Activated CD8-positive, alpha-beta memory T cell treated with anti-CD3 and anti-CD28 coated beads for 48 hours (primary cell): ENCODE measurements at places on chromosomes 6 and 20.

- DNase-seq, result no peak
Measured at GRCh38 chr20:23670361-23670760, 18.5 kb downstream of the CST4 start.

GRCh38 chr6:165662041-165662748 is 846 bp downstream of the PDE10A start:
- no peak for DNase-seq

GRCh38 chr20:53915446-53916172 is 154.8 kb downstream of the BCAS1 start:
- peak; percentile 98 for DNase-seq

GRCh38 chr6:89379281-89379680 is 26.8 kb upstream of the UBE2J1 start:
- DNase-seq, result no peak

GRCh38 chr6:40341726-40342125 is 245.4 kb downstream of the LRFN2 start:
- DNase-seq, result no peak

- DNase-seq, result no peak
Measured at GRCh38 chr6:14880677-14881076, 365.2 kb upstream of the JARID2 start.

DNA sequence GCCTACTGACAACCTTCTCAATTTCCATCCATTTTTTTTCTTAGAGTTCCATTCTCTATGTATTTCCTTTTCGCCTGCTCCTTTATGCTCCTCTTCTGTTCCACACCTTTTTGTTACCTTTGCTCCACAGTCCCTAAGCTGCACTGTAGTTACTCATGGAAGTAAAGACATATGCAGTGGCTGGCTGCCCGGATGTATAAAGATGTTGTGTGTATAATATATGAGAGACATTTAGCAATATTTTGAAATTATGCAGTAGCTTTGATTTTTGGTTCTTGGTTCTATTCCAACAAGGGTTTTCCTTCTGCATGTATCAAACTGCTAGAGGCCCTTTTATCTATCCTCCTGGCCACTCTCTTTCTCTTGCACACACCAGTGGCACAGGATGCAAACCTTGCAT is 234.9 kb downstream of the DOK5 start:
- no peak for DNase-seq

- DNase-seq, result no peak
Measured at GRCh38 chr6:137363805-137364138, 130.4 kb downstream of the OLIG3 start.

DNA sequence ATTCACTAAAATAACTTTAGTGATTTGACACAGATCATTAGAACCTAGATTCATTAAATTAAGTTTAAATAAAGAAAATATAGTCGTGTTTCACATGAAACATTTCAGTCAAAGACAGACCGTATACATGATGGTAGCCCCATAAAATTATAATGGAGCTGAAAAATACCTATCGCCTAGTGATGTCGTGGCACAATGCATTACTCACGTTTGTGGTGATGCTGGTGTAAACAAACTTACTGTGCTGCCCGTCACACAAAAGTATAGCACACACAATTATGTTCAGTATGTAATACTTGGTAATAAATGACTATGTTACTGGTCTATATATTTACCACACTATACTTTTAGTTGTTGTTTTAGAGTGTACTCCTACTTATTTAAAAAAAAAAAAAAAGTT is 17.3 kb downstream of the DST start:
- no peak for DNase-seq
